Astrocyte of the cerebellum (primary cell): ENCODE measurements at places on chromosomes 7 and 10.

DNA sequence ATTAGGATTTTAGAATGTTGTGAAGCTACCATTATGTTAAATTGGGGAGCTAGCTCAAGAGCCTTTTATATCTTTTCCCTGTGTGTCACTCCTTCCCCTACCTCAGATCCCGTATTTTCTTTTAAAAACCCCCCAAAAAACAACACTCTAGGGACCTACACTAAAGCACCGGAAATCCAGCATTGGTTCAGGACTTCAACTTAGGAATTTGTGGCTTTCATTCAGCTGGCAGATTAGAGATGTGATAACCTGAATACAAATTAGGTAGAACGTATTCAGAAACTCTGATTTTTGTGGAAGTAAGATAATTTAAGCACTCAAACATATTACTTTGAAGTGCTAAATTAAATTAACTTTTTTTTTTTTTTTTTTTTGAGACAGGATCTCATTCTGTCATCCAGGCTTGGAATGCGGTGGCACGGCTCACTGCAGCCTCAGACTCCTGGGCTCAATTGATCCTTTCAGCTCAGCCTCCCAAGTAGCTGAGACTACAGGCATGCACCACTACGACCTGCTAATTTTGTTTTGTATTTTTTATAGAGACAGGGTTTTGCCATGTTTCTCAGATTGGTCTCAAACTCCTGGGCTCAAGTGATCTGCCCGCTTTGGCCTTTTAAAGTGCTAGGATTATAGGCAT, 6.8 kb downstream of the TBC1D12 start:
- no peak for DNase-seq

DNA sequence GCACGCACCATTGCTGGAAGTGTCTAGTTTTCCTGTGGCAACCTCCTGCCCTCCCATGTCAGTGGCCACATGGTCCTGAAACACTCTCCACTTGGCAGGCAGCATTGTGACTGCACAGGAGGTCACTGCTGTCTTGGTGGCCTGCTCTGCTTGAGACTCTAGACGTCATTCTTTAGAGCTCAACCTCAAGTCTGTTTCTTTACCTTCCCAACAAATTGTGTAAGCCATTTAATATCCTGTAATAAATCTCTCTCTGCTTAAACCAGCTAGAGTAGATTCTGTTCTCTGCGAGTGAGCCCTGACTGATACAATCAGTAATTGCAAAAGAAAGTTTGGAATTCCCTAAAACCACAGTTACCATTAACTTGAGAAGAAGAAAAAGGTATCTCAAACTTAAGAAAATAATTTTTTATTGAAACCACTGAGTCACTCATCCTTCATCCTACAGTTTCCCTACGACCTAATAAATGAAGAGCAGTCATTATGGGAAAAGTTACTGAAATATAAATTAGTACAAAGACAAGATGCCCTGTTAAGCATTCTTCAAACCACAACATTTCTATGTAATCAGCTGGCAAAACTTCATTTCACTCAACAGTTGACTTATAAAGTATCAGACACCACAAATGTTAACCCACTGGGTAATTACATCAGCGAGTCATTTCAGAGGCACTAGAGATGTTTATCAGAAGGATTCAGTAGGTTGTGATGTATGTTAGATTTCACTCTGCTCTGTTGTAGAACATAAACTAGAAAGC, 18.0 kb downstream of the SLC25A13 start:
- peak; percentile 55 for DNase-seq

GRCh38 chr10:8137272-8137681, 82.8 kb downstream of the GATA3 start:
- DNase-seq = no peak

DNA sequence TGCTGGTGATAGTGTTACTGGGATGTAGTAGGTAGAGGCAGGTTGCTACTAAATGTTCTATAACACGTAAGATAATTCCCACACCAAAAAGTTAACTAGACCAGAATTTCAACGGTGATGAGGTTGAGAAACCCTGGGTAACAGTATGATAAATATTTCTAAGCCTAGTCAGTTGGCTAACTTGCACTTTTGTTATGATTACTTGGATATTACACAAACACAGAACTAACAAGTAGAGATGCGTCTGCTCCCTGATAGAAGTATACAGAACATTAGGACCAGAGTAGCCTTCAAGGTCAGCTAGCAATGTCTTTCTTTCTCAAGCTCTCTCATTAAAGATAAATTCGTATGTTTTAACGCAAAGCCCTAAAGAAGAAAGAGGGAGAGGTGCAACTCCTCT, 86.2 kb upstream of the FZD8 start:
- no peak for DNase-seq

DNA sequence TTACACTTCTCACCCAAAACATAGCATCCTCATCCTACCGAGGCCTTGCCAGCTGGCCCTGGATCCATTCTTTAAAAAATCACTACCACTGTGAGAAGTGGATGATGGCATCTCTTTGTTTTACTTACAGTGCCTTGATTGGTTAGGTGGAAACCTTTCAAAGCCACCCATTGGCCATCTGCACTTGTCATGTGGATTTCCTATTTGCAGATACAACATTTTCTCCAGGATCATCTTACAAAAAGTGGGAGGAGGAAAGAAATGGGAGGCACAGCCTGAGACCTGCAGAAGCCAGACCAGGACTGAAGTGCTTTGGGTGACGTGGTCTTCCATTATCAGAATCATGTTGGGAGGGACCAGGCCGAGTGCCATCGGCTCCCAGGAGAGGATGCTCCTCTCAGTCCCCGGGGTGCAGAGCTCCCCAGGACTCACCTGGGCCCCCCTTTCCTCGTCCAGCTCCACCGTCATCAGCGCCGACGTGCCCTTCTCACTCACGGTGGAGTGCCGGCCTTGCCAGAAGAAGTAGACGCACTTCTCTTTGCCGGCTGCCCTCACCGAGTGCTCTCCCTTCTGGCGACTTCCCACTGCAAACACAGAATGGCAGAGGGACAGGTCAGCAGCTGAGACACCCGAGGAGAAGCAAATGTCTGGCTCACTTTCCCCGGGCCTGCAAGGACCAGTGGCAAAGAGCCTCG, 161.2 kb downstream of the SVIL start:
- DNase-seq = no peak

DNA sequence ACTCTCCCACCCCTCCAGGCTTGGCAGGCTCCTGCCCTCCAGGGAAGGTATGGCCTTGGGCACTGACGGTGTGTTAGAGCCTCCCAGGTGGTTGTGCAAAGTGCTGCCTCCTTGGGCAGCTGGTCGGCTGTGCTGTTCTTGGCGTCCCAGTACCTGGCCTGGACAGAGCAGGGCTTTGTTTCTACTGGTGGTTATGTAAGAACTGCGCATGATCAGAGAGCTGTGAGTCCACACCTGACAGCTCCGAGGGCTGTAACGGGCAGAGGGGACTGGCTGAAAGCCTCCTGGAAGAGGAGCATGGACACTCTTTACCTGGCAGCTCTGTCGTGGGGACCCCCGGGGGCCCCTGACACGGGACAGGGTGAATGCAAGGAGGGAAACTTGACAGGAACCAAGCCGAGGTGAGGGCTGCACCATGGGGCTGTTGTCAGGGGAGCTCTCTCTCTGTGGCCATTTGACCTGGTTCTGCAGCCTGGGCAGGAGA, 3.1 kb upstream of the SFRP5 start:
- DNase-seq = no peak

GRCh38 chr7:81665236-81665635, 104.6 kb downstream of the HGF start:
- no peak for DNase-seq

DNA sequence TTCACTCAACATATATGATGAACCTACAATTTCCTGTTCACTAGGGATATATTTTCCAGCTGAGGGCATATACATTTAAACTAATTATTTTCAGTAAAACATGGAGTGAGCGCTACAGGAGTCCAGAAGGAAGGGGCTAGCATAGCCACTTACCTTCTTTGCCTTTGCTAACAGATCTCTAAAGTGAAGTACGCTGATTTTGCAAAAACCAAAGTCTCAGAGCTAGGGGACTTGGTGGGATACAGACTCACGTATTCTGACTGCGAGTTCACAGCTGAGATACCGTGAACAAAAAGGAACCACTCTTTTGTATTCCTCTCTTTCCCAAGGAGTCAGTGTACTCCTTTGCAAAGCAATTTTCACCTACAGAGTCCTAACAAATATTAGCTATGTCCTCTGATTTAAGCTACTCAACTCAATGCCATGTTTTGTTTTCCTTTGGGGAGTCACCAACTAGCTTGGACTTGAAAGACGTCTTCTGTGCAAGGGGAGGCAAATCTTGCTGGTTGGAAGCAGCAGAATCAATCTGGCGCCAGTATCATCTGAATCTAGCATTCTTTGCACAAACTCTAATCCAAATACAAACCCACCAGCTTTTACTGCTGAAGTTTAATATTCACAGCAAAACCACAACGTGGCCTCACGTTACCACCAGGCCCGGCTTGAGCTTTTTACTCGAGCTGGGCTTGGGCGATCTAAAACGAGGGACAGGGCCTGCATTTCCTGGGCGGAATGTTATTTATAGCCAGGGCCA, 657 bp downstream of the CDNF start:
- peak; percentile 19 for DNase-seq

DNA sequence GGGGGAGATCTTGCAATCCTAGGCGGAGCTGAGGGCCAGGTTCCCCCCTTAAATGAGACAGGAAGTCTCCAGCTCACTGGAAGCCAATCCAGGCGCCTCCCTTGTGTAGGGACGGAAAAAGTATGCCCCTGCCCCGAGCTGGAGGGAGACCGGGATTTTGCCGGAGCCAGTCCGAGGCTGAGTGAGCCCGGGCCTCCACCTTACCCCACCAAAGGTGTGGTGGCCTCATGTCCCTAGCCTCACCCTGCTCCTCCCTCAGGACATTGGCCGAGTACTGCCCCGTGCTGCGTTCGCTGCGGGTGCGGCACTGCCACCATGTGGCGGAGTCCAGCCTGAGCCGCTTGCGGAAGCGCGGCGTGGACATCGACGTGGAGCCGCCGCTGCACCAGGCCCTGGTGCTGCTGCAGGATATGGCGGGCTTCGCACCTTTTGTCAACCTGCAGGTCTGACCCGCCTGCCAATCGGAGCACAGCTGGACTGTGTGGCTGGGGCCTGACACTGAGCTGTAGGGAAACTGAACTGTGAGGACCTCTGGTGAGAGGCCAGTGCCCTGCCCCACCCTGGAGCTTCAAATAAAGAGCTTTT, 2.0 kb downstream of the FBXL15 start:
- peak; percentile 24 for DNase-seq

GRCh38 chr7:81743665-81744064, 26.2 kb downstream of the HGF start:
- no peak for DNase-seq

DNA sequence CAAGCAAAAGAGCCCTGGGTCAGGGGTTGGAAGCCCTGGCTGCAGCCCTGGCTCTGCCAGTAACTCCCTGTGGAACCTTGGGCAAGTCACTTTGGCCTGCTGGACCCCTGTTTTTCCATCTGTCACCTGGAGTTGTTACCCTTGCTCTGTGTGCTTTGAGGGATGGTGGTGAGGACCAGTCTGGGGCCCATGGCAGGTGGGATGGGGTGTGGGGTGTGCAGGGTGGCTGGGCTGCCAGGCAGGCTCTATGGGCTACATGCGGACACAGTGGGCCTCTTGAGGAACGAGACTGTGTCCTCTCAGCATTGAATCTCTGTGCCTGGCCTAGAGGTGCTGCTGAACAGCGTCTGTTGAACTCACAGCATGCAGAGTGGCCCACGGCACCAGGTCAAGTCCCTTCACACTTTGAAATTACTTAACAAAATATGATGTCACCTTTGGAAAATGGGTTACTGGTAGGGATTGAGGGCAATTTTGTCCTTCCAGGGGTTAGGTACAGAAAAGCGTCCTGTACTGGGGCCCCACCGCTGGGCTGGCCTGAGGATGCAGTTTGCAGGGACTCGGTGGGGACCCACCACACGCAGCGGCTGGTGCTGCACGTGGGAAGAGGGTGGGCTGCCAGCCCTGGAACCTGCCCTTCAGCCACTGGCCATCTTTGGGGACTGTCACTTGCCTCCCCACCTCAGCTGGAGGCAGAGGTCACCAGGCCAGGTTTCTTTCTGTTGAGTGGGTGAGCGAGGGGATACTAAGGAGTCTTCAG, 45.3 kb downstream of the PRF1 start:
- no peak for DNase-seq

GRCh38 chr7:69827140-69827539, 228.9 kb downstream of the AUTS2 start:
- DNase-seq = no peak

DNA sequence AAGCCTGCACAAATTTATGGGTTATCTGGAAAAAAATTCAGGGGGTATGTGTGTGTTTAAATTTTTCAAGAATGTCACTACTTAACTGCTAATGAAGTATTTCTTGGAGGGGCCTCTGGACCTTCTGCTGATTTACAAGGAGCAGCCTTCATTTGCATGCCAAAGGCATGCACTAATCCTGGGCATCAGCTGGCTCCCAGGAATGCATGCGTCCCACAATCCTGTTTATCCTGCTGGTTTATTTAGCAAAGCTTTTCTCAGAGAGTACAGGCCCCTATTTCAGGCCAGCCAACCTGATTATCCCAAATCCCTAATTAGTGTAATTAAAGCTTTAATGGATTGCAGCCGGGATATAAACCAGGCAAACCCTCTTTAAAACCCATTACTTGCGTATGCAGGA, 170.4 kb downstream of the TAX1BP1 start:
- no peak for DNase-seq

DNA sequence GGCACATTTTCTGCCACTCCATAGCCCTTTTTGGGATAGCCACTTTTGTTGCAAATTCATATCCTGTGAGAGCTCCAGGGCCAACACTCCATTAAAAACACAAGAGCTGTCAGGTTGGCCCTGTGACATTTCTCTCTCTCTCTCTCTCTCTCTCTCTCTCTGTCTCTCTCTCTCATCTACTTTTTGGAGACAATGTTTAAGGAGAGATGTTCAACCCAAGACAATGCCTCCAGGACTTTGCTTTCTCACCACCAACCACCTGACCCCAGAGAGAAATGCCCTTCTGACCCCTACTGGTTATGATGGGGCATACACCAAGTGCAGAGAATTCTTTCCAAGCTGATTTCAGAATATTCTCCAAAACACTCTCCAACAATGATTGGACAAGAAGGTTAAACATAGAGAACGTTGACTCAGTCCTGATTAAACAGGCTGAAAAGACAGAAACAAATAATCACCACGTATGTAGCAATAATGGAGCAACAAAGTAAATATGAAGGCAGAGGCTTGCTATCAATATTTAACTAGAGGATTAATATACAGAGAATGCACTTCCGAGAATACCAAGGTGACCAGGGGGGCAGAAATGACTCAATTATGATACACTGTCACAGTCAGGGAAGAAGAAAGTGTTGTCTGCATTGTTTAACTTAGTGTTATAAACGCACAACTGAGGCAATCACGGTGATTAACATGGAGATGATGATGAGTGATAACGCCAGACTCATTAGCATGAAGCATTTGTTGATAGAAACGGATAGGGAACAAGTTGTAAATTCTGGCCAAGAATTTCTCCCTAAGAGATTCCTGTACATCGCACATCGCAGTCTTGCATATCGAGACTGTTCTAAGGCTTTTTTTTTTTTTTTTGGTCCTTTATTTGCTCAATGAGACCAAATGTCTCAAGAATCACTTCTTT, 178.5 kb downstream of the NRP1 start:
- no peak for DNase-seq
